Fibroblast of the aortic adventitia (primary cell): ENCODE measurements at places on chromosomes 3 and 15.
A peak's percentile ranks its signal among the peaks of the same experiment; 100 is the strongest.

DNA sequence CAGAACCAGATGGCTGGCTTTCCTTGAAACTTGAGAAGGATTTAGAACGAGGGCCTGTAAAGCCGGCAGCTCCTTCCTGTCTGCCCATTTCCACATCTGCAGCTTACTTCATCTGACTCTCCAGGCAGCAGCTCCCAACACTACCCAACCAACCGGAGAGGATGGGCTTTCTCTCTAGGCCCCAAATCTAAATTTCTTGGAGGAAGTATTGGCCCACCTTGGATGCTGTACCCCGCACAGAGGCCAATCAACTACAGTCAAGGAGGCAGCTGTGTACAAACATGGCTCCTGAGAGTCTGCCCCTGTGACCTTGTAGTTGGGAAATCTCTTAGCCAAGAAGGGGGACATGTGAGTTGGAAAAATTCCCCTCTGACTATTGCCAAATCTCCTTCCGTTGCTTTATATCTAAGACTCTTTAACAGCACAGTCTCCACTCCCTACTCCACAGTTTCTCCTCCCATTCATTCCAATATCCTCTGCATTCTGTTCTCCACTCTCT lies 8.0 kb upstream of the ACAP2 start:
- peak; percentile 86 for DNase-seq

GRCh38 chr3:37795431-37796061 lies 66.1 kb upstream of the CTDSPL start:
- DNase-seq = no peak

GRCh38 chr3:194996746-194997145 lies 274.2 kb downstream of the XXYLT1 start:
- no peak for DNase-seq

- DNase-seq = no peak
These were observed 2.3 kb downstream of the GORASP1 start for GRCh38 chr3:39104961-39105686.

GRCh38 chr3:55244247-55244646 lies 242.9 kb downstream of the WNT5A start:
- no peak for DNase-seq

GRCh38 chr3:50380405-50381085 lies 21.2 kb upstream of the TMEM115 start:
- no peak for DNase-seq

DNA sequence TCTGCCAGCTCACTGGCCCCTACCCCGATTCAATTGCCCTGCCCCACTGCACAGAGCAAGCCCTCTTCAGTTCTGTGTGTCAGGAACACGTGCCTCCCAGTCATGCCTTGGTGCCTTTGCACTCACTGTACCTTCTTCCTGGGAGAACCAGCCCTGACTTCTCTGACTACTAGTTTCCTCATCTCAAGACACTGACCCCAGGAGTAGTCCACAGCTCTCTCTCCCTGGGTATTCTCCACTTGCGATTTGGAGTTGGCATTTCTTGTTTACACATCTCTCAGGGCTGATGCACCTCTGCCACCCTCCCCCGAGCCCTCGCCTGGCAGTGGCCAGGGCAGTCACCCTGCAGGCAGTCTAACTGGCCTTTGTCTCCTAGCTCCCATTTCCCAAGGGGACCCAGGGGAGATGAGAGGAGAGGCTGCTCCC lies 5.7 kb downstream of the CISH start:
- DNase-seq = no peak

GRCh38 chr15:68056097-68056865 lies 2.2 kb downstream of the PIAS1 start:
- DNase-seq = peak; percentile 26

DNA sequence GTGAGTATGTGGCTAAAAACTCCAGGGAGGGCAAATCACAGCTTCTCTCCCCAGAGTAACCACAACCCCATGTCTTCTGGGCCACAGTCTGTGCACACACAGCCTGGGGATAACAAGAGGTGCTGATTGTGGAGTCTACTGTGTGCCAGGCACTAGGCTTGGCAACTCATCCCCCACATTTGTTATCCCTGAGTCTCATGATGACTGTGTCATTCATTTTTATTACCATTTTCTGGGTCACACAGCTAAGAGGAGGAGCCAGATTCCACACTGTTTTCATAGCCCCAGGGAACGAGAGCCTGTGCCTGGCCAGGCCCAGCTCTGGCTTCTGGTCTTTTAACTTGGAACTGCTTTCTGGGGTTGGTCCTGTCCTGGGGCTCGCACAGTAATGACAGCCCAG lies 34.5 kb downstream of the ESYT3 start:
- no peak for DNase-seq

GRCh38 chr3:40465111-40465407 lies 7.9 kb downstream of the RPL14 start:
- no peak for DNase-seq

- no peak for DNase-seq
These were observed 163.6 kb upstream of the PRICKLE2 start for GRCh38 chr3:64388886-64389285.

DNA sequence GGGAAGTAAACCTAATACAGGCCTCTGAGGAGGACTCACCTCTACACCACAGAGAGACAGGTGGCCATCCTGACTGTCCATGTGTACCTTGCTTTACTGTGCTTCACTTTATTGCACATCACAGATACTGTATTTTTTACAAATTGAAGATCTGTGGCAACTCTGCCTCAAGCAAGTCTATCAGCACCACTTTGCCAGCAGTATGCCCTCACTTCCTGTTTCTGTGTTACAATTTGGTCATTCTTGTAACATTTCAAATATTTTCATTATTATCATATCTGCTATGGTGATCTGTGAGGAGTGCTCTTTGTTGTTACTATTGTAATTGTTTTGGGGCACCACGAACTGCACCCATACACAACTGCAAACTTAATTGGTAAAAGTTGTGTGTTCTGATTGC lies 78.0 kb downstream of the BBX start:
- DNase-seq = peak; percentile 12

DNA sequence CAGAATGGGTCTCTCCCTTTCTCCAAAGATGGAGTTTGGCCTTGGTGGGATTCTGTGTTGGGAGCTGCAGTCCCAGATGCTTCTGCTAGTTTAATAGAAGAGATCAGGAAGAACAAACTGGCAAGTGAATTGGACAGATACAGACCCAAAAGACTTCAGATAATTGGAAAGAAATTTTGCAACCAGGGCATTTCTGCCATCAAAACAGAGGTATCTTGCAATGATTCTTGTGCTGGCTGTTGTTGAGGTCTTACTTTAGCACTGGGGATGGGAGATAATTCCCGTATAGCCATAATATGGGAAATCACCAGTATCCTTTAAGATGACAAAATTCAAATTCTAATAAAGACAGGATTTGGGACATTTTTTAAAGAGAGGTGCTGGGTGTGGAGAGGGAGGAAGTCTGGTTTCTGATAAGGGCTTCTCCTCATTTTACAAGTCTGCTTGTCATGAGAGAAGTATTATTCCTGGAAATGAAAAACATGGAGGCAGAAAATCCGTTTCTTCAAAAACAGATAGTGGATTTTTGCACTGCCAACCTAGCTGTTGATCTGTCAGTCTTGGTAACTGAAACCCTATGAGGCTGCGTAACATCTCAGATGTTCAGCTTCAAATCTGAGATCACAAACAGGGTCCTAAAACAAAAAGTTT lies 40.1 kb downstream of the FNDC3B start:
- DNase-seq = no peak

GRCh38 chr3:178676942-178677790 lies 140.9 kb downstream of the KCNMB2 start:
- no peak for DNase-seq

GRCh38 chr15:80466543-80466942 lies 62.4 kb downstream of the ARNT2 start:
- no peak for DNase-seq

DNA sequence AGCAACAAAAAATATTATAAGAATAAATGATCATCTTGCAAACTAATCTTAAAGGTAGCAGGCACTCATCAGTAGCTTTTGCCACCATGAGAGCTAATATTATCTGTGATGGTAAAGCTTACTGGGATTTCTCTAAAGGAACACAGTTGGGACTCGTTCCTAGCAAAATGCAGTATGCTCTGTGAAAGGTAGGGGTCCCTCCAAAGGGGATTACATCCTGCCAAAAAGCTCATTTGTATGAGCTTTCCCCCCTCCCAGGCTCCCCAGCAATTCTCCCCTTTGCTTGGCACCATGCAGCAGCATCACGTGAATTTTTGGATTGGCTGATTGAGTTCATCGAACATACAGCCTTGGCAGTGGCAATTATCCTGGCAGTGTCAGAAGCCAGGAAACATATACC lies 361.0 kb upstream of the PLSCR5 start:
- DNase-seq = no peak

- DNase-seq = no peak
These were observed 26.8 kb downstream of the SPTBN5 start for GRCh38 chr15:41866872-41867579.

DNA sequence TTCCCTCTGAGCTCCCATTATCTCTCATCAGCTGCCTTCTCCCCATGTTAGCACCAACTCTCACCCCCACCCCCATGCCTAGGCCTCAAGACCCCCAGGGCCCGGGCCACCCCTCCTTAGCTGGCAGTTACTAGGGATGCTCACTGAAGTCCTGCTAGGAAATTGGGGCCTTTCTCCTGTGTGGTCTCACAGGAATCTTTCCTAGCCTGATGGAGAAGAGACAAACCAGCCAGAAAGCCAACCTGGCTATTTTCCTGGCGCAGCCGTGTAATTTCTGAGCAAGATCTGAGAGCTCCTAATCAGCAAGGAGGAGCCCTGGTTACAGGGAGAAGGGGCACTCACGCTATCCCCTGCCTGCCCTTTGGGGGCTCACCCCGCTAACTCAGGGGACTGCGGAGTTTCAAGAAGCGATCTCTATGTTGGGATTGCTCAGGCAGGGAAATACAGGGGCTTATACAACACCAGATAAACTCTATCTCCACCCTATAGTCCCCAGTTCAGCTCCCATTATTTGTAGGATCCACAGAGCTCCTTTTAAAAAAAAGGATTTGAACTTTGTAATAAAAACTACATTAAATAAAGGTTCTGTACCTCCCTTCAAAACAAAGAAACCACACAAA lies 25.2 kb downstream of the NR2F2 start:
- DNase-seq = no peak

- DNase-seq = no peak
These were observed 383.4 kb downstream of the PTPRG start for GRCh38 chr3:61944726-61945125.

GRCh38 chr15:48515500-48515899 lies 130.0 kb downstream of the FBN1 start:
- no peak for DNase-seq

DNA sequence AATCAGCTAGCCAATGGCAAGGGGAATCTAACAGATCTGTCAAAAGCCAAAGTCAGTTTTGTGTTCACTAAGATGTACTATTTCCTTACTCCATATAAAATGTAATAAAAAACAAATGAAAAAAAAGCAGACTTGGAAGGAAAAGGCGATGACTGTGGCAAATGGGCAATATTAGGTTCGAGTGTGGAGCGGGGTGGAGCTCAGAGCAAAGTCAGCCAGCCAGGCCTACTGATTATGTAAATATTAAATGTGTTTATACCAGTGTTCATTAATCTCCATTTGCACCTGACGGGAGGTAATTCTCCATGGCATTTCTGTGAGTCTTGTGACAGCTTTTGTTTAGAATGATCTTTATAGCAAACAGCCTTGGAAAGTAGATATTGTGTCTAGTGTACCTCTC lies 96.2 kb upstream of the KCNMB2 start:
- no peak for DNase-seq

- peak; percentile 60 for DNase-seq
These were observed 827 bp downstream of the WNT5A start for GRCh38 chr3:55486101-55486856.

GRCh38 chr3:69930564-69930963 lies 69.0 kb upstream of the SAMMSON start:
- no peak for DNase-seq

DNA sequence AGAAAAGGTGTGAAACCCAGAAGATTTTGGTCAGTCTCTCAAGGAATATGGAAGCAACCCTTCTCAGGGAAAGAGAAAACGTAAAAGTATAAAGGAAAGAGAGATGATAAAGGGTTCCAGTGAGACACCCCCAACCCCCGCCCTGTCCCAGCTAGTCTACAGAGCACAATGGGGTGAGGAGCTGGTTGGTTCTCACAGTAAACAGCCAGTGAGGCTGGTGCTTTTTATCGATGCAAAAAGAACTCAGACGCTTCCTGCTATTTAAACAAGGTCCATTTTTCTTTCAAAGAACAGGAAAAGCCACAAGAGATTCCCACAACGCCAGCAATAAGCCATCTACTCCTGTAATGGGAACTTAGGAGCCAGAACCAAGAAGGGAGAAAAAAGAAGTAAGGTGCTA lies 65.9 kb downstream of the CHAC1 start:
- DNase-seq = no peak

DNA sequence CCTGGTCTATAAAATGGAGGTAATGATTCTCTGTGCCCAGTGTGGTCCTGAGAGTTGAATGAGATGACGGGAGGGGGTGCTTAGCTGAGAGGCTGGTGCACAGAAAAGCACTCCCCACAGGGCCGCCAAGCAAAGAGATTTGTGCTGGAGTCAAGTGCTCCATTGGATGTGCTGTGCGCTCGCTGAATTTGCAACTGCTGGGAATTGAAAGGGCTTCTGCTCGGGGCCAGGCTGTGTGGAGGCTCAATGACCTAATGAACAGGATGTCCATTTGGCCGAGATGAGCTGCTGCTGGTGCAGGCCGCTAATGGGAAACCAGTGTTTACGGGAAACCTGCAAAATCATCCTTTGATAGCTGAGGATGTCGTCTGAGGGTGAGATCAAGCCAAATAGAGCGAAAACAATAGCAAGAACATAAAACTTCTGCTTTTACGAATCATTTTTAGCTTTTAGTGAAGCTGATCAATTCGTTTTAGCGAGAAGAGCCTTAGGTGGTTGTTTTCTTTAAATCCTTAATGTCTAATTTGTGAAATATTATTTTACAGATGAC lies 211.7 kb downstream of the GABRG3 start:
- DNase-seq = no peak

DNA sequence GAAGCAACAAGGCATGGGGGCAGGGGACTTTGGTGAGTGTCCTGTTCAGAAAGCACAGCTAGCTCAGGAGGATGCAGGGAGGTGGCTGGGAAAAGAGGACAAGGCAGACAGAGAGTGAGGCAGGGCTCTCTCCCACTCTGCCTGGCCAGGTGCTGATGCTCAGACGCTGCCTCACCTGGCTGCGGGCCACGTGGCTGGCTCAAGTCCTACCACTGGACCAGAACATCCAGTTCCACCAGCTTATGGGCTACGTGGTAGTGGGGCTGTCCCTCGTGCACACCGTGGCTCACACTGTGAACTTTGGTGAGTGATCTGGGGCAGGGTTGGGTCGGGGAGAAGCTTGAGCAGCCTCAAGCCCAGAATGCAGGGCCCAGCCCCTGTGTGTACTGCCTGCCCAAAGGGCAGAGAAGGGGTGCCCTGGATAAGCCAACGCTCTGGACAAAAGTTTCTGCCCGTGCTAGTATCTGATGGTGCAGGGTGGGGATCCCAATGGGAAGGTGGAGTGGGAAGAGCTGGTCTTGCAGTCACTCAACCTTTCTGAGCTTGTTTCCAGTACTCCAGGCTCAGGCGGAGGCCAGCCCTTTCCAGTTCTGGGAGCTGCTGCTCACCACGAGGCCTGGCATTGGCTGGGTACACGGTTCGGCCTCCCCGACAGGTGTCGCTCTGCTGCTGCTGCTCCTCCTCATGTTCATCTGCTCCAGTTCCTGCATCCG lies 20.9 kb downstream of the NOX5 start:
- no peak for DNase-seq

- no peak for DNase-seq
These were observed 71.5 kb downstream of the STAC start for GRCh38 chr3:36451816-36452215.

GRCh38 chr15:85593809-85594445 lies 200.8 kb downstream of the KLHL25 start:
- no peak for DNase-seq
